Urinary bladder (tissue), 4 donors: ENCODE measurements at places on chromosomes 11 and 22. TPM values are rescaled to one million over a fixed set of nuclear protein-coding genes. Genes with fewer than 3 reads are reported as not detected.

GRCh38 chr11:15158351-15159015, 43.8 kb downstream of the INSC start:
- no peak for DNase-seq

DNA sequence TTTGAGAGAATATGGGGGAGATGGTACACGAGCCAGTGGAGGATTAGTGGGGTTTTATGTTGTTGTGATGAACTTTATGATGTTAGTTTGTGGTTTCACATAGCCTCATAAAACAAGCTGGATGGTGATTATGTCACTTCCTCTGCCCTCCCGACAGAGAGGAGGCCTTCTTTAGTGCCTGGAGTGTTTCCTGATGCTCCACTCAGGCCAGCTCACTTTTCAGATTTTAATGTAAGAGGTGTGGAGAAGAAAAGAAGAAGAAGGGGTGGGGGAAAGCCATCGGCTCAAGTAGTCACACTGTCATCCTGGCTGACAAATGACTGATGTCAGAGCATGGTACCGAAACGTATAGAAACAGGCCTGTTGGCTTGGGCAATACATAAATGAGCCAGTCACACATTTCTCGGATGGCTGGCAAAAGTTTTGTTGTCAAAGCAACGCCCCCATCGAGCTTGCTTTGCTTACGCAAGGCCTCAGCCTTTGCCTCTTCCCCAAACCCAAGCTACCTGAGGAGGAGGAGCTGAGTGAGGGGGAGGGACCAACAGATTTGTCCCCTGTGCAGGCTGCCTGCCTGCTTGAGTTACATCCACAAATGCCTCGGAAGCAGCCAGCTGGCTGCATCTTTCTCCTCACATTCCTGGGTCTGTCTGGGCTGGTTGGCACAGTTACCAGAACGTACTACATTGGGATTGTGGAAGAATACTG, at the start of gene HEPHL1:
TSS of gene HEPHL1 (plus strand) at position 578 of the 705 bp plus-strand sequence. CDS start at position 593, 15 bp downstream.
- DNase-seq = no peak

- DNase-seq = no peak
Measured at GRCh38 chr22:44760476-44760875, 8.1 kb downstream of the ARHGAP8 start.

DNA sequence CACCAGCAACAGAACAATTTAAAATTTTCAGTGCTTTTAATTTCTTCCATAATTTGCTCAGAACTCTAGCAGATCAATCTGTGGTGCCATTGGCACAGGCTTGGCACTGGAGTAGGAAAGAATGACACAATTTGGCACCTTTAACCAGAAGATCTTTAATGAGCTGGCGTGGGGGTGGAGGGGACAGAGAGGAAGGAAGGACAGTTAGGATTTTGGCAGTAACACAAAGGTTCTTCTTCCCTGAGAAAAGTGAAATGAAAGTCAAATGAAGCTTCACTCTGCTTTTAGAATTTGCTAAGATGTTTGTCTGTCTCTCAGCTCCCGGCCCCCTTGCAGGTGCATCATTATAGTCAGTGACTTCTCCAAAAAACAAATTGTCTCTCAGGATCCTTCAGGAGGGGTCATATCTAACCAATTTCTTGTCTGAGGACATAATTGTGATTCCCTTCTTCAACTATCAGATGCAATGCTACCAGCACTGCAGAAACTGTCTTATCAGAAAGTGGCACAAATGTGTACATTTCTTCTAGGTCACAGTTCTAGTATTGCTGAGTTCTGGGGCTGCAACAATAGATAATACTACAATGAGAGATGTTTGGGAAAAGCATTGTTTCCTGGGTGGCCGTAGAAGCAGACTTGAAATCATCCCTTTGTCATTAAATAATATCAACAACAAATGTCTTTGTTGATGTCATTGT, 66.8 kb downstream of the CSTPP1 start:
- DNase-seq = no peak

DNA sequence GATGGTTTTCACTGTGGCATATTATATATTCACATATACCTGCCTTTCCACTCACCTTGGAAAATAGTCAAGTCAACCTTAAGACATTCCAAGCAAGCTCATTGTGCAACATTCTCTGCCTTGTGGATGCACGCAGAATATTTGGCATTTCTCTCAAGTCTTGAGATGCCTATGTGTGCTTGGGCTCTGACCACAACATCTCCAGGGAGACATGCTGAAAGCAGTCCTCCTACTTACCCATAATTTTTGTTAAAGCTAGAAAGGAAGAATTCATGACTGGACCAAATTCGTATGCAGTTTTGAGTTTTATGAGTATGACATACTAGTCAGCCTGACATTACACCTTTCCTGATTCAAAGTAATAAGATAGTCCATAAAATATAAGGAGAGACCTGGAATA, 684.0 kb downstream of the OPCML start:
- DNase-seq = no peak

- DNase-seq = no peak
Measured at GRCh38 chr11:36110668-36111410, 167.0 kb downstream of the LDLRAD3 start.

DNA sequence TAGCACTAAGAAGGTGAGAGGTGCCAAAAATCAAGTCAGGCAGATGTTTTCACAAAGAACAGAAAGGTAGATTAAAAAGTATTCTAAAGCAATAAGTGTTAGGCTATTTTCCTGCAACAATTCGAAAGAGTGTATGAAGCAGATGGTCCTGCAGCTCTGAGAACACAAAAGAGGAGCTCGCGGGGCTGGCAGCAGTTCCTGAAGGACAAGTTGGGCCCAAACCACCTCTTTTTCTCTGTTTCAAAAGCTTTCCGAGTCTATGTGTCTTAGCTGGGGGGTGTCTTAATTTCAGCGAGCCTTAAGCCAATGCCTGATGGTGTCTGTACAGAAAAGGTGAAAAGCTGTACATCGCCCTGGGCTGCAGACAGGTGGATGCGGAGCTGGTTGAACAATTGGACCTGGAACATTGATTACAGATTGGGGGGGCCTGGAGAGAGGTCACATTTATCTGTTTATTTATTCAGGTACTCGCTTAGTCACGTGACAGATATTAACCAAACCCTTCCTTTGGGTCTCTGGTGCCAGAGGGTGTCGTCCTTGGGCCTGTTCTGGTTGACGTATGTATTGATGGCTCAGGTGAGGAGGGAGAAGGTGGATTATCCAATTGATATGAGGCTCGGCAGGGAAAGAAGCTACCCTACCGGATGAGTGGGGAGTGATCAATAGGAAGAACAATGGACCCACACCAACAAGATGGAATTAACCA, 24.7 kb downstream of the GRIK4 start:
- no peak for DNase-seq

The BAIAP2L2 gene
- not detected for total RNA-seq

The CCS gene
- total RNA-seq = 31.7 TPM

The BCO2 gene
- total RNA-seq = 24.5 TPM

- DNase-seq = no peak
Measured at GRCh38 chr22:31098632-31099110, 8.7 kb downstream of the SELENOM start.
